ENCODE measurements at places on chromosomes 2 and 18. TPM values are rescaled to one million over a fixed set of nuclear protein-coding genes. Genes with fewer than 3 reads are reported as not detected.

DNA sequence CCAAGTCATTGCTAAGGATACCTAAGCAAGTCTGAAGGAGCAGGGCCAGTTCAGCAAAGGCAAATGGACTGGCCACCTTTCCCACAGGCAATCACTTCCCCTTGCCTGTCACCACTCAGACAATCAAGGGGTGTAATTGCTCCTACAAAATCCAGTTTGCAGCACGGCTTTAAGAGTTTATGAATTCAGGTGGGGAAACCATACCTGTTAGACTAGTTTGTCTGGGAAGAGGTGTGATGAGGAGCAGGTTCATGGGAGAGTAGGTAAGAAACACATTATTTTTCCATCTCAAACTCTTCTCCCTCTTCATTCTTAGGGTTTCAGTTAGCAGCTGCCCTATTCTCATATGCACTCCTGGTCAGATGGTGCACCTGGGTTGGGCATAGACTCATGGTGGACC is 102.5 kb downstream of the EVA1A start:
- DNase-seq = no peak

DNA sequence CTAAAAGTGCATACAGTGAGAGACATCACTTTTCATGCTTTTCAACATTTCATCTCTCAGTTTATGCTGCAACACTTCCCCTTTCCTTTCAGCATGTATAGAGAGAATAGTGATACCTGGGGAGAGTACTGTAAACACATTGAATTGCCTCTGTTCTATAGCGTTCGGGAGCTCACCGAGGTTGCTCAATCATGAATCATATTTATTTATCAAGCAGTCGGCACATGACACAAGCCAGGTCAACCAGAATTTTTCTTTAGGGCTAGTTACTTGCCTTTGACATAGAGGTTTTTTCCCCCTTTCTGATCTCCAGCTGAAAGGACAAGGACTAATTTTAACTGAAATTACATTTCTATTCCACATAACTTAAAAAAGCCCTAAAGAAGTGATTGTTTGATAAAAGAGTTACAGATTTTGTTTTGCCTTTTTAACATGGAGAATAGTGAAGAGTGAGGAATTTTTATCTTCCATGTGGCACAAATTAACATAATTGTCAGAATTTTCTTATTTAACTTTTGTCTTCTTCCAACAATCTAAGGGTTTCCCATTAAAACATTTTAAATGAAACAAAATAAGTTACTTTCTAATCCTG is 690.9 kb upstream of the TMEFF2 start:
- DNase-seq = no peak

DNA sequence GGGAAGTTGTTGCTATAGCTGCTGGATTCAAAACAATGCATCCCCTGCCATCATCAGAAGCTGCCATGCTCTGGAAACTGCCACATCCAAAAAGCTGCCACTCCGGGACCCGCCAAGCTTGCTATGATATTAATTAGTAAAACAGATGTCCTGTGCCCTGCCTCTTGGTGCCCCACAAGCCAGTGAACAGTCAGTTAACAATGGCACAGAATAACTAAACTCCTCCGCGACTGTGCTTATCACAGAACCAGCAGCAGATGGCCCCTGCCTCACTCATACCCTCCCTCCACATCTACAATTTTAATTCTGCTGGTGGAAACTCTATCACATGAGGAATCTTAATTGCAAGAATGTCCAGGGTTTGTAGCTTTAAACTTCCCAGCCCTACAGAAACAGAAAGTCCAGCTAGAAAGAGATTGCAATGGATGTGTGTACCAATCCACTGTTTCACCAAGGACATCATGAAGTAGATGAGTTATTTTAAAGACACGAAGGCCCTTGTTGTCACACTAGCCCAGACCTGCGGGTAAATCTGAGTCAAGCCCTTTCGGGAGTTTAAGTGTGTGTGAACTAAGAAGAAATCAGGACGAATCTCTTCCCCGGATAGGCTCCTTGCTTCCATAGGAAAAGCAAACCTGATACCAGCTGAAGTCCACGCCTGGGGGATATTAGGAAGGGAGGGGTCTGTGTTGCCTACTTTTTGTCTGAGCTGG is 7.4 kb upstream of the ACYP2 start:
- DNase-seq = no peak

DNA sequence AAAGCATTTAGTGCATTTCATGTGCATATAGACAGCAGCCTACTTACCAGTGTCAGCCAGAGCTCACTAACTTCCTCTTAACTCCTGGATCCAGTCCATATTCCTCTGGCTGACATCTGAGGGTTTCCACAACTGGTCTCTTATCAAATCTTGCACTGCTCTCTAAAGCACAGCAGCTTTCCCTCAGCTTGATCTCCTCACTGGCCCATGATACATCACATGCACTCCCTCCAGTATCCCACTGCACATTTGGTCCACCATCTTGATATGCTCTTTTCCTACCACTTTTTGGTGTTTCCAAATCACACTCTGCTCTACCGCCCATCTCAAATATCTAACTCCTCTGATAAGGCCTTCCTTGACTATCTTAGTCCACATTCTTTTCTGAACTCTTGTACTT is 105.0 kb upstream of the ZFP36L2 start:
- no peak for DNase-seq

DNA sequence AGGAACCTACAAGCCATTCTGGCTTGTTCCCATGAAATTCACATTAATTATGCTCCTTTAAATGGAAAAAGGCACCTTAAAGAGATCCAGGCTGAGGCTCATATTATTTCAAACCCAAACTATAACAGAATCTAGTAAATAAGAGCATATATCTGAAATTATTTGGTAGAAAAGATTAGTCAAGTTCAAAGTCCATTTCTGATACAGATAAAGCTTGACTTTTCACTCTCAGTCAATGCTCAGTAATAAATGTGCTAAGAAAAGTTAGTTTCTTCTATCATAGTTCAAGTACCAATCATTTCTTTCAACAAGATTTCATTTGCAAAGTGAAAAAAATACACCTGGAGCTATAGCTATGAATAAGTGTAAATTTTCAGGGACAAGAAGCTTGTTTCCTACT is 61.8 kb upstream of the NARS1 start:
- DNase-seq = no peak

DNA sequence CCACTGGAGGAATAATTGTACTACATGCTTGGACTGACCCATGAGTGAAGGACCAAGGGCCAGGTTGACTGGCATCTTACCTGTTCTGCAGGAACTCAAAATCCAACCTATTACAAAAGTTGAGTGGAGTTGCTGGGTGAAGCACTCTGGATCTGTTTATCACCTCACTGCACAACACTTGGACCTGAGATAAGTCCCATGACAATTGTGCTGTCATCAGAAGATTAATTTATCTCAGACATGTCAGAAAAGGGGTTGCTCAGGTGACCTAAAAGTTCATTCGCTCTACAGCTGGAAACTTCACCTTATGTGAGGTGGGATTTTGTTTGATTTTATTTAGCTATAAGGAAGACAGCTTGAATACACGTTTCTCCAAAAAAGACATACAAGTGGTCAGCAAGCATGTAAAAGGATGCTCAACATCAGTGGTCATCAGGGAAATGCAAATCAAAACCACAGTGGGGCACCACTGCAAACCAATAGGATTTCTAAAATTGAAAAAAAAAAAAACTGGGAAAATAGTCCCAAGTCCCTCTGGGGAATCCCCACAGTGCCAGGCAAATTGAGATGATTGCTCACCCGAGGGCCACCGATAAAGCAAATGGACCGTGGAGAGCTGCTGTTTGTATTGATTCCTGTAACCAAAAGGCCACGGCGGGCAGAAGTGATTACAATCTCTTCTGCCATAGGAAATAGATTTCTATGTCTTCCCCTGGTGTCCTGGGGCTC is 65.8 kb upstream of the SLC35F5 start:
- no peak for DNase-seq

DNA sequence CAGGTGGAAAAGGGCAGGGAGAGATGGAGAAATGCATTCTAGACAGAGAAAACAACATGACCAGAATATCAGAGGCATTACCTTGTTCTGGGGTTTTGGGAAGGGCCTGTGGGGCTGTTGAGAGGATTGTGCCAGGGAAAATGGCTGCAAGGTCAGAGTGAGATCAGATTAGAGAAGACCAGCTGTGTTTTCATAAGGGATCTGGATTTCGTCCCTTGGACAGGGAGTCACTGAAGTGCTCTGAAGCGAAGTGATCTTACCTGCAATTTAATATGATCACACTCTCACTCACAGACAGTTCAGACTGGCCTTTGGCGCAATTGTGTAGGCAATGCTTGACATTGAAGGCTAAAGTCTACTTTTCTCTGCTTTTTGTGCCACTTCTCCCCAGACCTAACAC is 20.3 kb upstream of the REG3G start:
- no peak for DNase-seq

DNA sequence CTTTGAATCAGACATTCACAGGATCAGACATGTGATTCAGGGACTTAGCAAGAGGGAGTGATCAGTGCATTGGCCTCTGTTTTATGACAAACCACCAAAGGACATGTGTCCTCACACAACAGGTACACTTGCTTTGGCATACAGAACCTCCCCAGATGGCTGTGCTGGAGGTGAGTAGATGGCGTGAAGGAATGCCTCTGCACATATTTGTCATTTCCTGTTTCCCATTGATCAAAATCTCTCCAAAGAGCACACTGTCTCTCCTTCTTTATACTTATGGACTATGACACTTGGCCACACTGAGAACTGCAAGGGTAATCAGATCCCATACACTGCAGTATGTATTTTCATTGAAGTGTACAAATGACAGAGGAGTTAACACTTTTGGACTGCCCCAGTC is 927.6 kb downstream of the TSN start:
- no peak for DNase-seq

DNA sequence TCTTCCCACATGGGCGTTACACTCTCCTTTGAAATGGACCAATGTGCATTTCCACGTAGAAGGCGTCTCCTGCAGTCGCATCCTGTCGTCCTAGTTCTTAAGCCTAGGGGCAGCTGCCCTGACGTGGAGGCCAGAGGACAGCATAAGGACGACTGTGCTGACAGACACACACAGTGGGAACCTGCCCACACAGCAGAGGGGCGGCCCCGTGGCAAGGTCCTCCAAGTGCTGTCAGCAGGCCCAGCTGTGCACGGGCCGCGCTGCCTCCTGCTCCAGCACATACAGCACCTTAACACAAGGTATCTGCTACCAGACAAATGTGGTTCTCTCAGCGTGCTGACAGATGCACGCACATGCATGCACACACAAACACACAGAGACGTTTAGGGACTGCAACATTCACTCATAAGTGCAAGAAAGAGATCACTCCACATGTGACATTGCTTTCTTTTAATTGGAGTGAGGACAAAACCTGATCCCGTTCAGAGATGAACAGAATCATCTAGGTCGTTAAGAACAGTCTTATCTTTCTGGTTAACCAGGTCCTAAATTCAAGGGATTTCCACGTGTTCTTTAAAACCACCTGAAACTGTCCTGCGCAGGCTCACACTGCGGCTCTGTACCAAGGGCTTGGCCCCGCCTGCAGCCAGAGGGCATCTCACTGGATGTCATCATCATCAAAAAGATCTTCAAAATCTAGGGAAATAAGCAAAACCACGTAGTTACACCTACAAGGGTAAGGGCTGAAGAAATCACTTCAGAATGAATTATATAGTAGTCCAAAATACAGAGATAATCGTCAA is 5.5 kb downstream of the COPS9 start:
- DNase-seq = no peak

- no peak for DNase-seq
These were observed 457.1 kb downstream of the PARD3B start for GRCh38 chr2:205002390-205002789.

- no peak for DNase-seq
These were observed 21.8 kb upstream of the CNRIP1 start for GRCh38 chr2:68341583-68341982.

GRCh38 chr18:10213526-10213925 is 240.9 kb upstream of the APCDD1 start:
- DNase-seq = no peak

GRCh38 chr2:161312996-161313395 is 4.8 kb downstream of the PSMD14 start:
- DNase-seq = no peak

GRCh38 chr18:56238576-56238975 is 399.8 kb downstream of the TXNL1 start:
- DNase-seq = no peak

- no peak for DNase-seq
These were observed 45.6 kb upstream of the ANKRD44 start for GRCh38 chr2:197356136-197356535.

GRCh38 chr2:232236200-232236599 is 142.4 kb upstream of the ALPP start:
- DNase-seq = no peak

- no peak for DNase-seq
These were observed 6.2 kb upstream of the GPR155 start for GRCh38 chr2:174492963-174493431.

- DNase-seq = no peak
These were observed 103.5 kb upstream of the MAP3K20 start for GRCh38 chr2:172972005-172972619.

- DNase-seq = no peak
These were observed 358.9 kb downstream of the ZEB2 start for GRCh38 chr2:144161061-144161460.

DNA sequence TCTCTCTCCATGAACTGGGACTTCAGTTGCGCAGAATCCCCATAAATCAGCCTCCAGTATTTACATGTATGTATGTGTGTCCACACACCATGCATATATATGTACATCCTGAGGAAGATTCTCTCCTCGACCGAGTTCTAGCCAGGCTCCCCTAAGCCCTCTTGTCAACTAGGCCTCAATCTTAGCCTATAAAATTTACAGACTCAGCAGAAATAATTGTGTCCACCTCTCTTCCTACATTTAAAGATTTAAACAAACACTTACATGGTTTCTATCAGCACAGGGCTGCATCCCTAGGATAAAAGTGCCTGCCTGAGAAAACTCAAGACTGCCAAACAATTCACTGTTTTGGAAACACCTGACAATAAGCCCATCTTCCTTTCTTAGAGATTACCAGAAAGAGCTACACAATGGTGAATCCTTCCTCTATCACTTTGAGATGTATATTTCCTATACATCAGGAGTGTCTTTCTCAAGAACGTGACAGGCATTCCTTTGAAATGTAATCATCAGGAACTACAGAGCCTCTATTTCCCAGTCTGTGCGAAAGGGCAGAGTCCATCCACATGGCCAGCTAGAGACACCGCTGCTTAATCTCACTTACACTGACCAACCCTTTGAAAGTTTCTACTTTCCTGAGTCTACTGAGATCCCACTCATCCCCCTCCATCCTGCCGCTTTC is 39.5 kb downstream of the ZNF519 start:
- no peak for DNase-seq

DNA sequence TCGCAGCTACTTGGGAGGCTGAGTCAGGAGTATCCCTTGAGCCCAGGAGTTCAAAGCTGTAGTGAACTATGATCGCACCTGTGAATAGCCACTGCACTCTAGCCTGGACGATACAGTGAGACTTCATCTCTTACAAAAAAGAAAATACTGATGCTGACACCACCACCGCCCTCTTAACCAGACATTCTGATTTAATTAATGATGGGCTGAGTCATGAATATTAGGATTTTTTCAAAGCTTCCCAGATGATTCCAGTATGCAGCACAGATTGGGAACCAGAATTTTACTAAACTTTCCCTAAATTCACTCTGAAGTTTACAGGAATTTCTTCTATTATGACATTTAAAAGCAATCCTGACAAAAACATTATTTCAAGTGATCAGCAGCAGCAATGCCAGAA is 130.1 kb downstream of the ERBB4 start:
- no peak for DNase-seq

The SP140L gene
- total RNA-seq = 26.2 TPM

The PRSS56 gene
- total RNA-seq = not detected

The ADGRF3 gene
- total RNA-seq = not detected

The PRKAG3 gene
- total RNA-seq = 0.49 TPM

The VSNL1 gene
- 0.67 TPM for total RNA-seq

The TUBA3E gene
- not detected for total RNA-seq
